ENCODE measurements at places on chromosomes 4 and X.

GRCh38 chr4:68962868-68963267 lies 11.3 kb upstream of the UGT2A3 start:
- no peak for DNase-seq

DNA sequence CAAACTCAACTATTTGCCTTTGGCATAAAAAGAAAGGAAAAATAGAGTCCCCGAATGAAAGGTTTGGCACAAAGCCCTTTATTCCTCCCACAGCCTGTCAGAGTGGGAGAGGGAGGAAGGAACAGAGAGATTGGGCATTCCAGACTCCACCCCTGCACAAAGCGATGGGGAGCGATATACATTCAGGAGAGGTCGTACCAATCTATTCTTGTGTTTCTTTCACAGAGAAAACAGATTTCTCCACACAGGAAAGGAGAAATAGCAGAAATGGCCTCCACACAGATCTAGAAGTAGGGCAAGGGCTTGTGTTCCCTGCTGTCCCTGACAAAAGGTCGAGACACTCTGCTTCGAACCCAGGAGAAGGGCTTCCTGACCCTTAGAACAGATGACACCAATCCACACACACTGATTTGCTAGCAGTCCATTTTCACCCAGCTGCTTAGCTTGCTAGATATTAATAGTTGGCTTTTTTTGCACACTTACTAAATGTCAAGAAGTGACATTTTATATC lies 197.4 kb downstream of the MAML3 start:
- no peak for DNase-seq

GRCh38 chrX:84479086-84479485 lies 23.2 kb downstream of the HDX start:
- DNase-seq, result no peak

GRCh38 chr4:109067508-109068235 lies 234.8 kb downstream of the COL25A1 start:
- no peak for DNase-seq

GRCh38 chr4:128516301-128516969 lies 228.8 kb upstream of the PGRMC2 start:
- DNase-seq, result no peak

DNA sequence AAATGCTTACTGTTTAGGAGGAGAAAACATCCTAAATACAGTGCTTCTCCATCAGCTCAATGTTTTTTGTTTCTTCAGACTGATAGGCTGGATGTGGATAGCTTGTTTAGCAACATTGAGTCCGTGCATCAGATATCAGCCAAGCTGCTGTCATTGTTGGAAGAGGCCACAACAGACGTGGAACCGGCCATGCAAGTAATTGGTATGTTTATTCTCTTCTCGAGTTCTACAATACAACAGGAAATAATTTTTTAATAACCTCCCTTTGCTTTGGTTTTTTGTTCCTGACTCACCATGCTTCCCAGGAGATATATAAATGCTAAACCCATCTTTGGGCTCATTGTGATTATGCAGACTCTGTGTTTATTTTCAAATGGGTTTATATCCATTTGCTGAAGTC lies 60.9 kb downstream of the ARHGEF38 start:
- DNase-seq, result no peak

- DNase-seq, result no peak
These were observed 167.8 kb downstream of the ZNF330 start for GRCh38 chr4:141388481-141388880.

DNA sequence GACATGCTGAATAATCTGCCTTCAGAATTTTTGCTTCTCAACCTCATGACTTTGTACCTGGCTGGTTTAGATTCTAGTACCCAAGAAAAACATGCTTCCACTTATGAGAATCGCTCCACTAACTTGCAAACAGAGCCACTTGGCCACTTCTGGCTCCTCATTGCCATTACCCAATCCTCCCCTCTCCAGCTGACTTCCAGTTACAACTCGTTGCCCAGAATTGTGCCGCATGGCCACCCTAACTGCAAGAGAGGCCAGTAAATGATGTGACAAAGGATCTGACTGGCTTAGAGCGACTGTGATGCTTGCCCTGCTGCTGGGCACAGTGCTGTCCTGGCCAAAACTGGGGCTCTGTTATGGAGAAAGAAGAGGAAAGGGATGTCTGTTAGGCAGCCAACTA lies 4.0 kb upstream of the DKC1 start:
- no peak for DNase-seq

DNA sequence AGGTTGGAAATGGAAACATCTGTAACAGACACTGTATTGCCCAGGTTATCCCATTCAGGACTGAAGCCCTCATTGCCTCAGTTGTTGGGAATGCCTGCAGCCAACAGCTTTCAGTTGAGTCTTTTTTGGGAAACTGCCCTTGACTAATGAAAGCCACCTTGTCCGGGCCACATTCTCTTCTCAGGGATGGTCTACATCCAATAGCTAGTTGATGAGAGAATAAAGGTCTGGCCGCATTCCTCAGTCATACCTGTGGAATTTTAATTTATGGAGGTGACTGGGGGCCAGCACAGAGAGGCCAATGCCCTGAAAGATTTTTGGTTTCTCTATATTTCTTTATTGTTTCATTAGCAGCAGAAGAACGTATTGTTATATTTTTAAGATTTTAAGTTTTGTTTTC lies 147.6 kb upstream of the MSX1 start:
- DNase-seq, result no peak

GRCh38 chr4:22824091-22824490 lies 131.4 kb downstream of the GBA3 start:
- no peak for DNase-seq

- DNase-seq, result no peak
These were observed 1084.9 kb downstream of the RPA4 start for GRCh38 chrX:97968376-97969163.

- DNase-seq, result no peak
These were observed 570.9 kb upstream of the ZFP42 start for GRCh38 chr4:187424636-187425035.

DNA sequence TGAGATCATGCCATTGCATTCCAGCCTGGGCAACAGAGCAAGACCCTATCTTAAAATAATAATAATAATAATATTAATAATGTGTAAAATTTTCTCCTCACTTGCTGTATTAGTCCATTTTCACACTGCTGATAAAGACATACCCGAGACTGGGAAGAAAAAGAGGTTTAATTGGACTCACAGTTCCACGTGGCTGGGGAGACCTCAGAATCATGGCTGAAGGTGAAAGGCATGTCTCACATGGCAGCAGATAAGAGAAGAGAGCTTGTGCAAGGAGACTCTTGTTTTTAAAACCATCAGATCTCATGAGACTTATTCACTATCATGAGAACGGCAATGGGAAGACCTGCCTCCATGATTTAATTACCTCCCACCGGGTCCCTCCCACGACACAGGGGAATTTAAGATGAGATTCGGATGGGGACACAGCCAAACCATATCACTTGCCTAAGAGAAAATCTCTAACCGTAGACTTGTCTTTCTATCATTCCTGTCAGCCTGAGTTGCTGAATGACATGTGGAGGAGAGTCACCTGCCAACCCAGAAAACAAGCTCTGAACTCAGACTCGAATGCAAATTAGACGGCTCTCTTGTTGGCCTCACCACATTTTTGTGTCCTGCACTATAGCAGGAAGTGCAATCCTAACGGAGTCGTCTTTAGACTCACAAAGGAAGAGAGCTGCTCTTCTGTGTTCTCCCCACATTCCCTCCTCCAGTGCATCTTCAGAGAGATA lies 51.9 kb upstream of the DCTD start:
- no peak for DNase-seq

DNA sequence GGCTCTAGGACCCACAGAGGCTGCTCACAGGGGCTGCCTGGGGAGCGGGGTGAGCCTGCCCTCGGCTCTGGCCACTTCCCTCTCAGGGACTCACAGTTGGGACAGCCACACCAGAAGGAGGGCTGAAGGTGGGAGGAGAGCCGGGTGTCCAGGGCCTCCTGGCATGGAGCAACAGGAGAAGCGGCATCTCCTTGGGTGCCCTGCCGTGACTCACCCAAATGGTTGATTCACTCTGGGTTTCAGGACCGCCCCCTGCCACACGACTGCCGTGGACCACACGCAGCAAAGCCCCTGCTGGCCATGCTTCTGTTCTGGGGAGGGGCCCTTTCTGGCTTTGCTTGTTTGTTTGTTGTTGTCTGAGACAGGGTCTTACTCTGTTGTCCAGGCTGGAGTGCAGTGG lies 86.0 kb upstream of the AFAP1 start:
- DNase-seq, result no peak

- DNase-seq, result no peak
These were observed 5.8 kb upstream of the TET2 start for GRCh38 chr4:105140684-105141490.

Measured in HL-60 (cell line).